ENCODE measurements at places on chromosomes 11 and 22.

DNA sequence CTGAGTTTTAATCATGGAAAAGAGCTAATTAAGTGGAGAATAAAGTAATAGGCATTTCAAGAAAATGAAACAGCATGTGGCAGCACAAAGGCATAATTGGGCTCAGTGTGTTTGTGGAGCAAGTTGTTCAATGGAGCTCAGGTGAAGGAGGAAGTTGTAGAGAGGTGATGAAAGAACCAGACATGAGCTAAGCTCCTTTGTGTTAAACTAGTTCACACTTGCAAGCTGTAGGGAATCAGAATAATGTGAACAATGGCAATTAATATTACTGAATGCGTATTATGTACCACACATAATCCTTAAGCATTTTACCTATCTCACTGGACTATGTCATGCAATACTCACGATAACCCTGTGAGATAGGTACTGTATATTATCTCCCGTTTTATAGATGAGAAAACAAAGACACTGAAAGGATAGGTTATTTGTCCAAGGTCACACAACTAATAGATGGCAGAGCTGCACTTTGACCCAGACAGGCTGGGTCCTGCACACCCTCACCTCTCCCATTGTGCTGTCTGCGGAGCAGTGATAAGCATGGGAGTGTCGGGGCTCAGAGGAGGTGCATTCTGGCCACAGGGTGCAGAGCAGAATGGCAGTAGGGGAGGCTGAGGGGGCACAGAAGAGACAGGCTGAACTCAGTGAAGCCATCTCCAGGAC is 8.9 kb downstream of the OLFML1 start:
- no peak for DNase-seq

GRCh38 chr11:45833761-45834160 is 13.5 kb upstream of the CRY2 start:
- DNase-seq: no peak

DNA sequence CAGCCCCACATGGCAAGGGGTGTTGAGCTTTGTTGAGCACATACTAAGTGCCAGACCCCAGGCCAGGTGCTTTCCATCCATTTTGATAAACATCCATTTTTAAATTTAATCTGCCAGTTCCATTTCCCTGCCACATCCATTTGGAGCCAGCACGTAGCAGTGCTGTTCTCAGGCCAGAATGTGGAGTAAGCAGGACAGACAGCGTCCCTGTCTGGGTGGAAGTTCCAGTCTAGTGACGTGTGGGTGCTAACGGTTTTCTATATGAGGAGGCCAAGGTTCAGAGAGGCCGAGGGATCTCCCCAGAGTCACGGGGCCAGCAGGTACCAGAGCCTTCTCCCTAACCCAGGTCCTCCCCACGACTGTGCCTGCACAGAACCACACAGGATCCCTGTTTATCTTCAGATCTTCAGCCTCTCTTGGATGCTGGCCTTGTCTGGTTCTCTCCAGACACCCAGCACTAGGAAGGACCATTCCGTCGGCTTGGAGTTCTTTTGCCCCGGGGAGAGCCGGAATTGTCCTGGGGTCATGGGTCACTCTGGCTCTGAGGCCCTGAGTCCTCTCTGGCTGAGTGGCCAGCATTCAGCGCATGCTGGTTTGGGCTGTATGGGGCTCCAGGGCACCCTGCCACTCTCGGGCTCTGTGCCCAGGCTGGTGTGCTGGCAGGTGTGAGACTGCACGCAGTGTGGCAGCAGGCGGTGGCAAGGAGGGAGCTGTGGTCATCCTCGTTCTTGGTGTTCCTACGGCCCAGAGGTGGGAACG is 63.6 kb upstream of the PPARA start:
- no peak for DNase-seq

GRCh38 chr11:78429660-78430059 is 12.0 kb upstream of the GAB2 start:
- no peak for DNase-seq

GRCh38 chr22:42269432-42270175 is 849 bp downstream of the TCF20 start:
- DNase-seq: peak; percentile 87

GRCh38 chr22:29208879-29209623 is 3.4 kb downstream of the EMID1 start:
- DNase-seq: no peak

GRCh38 chr22:49763138-49763537 is 64.5 kb downstream of the BRD1 start:
- peak; percentile 48 for DNase-seq

GRCh38 chr22:29117799-29118477 is 45.1 kb downstream of the KREMEN1 start:
- DNase-seq: no peak

GRCh38 chr11:71255800-71256479 is 3.6 kb upstream of the SHANK2 start:
- DNase-seq: no peak

DNA sequence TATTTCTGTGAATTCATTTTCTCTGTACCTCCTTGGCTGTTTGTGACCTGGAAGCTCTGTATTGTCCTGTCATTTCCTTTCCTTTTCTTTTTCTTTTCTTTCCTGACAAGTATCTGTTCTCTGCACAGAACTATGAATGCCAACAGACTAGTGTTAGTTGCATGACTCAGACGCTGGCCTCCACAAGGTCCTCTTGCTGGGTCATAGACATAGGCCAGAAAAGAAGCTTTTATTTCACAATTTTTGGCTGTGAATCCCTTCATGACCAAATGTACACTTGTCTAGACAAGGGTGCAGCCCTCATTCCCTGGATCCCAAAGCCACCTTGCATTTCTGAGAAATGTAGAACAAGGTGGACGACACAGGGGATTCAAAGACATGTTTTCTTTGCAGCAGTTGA is 104.1 kb upstream of the MTNR1B start:
- DNase-seq: no peak

GRCh38 chr11:120773501-120774031 is 250.3 kb upstream of the TBCEL start:
- DNase-seq: no peak

GRCh38 chr22:49715450-49715849 is 112.2 kb downstream of the BRD1 start:
- DNase-seq: no peak

DNA sequence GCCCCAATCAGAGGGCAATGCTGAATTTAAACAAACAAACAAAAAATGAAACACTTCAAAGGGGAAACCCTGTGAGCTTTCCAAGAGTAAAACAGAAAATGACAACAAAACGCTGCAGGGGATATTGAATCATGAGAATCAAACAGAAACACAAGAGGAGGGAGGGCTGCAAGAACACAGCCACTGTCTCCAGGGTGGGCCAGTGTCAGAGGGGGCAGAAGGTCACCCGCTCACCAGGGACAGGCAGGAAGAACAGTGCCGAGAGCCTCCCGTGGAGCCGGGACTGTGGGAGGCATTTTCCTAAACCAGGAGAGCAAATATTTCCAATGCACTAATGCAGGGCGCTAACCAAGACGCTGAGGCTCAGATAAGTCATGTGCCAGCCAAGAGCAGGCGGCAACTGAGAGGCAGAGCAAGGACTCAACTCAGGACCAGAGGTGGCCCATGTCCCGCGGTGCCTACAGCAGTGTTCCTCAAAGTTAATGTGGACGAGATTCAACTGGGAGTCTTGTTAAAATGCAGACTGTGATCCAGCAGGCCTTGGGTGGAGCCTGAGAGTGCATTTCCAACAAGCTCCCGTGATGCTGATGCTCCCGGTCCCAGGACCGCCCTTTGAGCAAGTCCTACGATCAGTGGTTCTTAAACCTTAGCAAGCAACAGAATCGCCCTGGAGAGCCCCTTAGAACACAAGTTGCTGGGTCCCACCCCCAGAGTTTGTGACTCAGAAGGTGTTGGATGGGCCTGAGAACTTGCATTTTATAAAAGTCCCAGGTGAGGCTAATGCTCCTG is 197.2 kb downstream of the TENM4 start:
- no peak for DNase-seq

GRCh38 chr22:45475851-45476514 is 26.7 kb upstream of the FBLN1 start:
- DNase-seq: no peak

- DNase-seq: no peak
These were observed 200.9 kb downstream of the AASDHPPT start for GRCh38 chr11:106278391-106278790.

- DNase-seq: no peak
These were observed 22.6 kb downstream of the PTPN5 start for GRCh38 chr11:18768978-18769377.

DNA sequence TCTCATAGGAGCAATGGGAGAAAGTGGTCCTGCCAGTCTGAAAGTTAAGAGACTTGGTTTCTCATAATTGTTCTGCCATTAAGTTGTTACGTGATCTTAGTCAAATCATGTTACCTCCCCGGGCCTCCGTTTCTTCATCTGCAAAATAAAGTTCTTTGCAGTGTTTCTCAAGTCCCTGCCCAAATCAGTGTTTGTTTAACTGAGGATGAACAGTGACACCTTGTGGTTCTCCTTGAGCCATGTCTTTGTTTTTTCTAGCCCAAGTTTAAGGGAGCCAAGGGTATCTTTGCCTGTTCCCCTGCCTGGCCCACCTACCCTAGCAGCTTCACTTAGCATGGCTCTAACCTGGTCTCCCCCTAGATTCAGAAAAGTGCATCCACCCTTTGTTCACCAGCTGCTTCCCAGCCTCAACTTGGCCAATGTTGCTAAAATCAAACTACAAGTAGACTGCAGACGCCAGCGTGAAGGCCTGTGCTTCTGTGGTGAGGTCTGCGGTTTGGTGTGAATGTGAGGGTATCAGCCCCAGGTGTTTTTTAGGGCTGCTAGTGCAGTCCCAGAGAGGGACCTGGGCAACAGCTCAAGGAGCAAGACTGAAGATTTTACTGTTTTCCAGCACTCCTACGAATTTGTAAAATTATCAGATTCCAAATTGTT is 35.5 kb downstream of the FZD4 start:
- DNase-seq: no peak

DNA sequence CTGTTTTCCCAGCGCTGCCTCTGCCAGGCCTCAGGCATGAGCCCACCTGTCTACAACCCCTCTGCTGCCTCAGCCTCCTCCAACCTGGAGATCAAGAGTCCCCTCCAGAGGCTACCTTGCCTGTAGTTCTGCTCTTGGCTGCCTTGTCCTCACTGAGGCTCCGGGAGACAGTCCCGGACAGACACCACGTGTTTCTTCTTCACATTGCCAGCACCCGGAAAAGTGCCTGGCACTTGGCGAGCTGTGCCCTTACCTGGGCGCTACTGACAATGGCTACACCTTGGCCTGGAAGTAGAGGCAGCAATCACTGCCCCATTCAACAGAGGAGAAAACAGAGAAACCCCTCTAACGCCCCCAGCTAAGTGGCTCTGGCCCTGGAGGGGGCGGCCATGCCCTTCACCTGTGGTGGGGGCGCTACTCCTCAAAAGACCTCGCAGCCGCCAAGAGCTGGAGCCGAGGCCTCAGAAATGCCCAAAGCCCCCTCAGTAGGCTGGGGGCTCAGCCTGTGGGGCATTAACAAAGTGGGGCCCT is 3.0 kb upstream of the NAP1L4 start:
- DNase-seq: peak; percentile 53

GRCh38 chr11:102572554-102573220 is 42.1 kb upstream of the MMP7 start:
- DNase-seq: no peak

DNA sequence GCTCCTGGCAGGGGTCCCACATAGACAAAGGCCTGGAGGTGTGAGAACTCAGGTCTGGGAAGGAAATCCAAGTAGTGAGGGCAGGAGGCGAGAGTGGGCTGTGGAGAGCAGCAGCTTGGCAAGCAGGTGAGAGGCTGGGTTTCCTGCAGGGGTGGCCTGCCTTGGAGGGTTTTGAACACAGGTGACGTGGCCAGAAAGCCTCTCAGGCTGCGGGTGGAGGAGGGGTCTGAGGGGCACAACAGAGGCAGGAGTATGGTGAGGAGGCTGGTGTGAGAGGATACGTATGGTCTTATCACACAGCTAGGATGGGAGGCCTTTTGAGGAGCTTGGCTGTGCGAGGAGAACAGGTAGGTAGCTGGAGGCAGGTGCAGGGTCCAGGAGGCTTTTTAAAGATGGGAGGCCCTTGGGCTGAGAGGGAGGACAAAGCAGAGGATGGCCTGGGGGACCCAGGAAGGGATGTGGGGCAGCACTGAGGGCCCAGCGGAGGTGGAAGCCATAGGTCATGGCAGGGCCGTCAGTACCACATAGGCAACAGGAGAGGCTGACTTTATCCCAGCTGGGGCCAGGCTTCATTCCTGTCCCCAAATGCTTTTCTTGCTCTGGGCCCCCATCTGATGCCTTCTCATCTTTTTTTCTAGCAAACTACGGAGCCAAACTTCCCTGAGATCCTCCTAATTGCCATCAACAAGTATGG is 84.4 kb downstream of the MYO7A start:
- no peak for DNase-seq

DNA sequence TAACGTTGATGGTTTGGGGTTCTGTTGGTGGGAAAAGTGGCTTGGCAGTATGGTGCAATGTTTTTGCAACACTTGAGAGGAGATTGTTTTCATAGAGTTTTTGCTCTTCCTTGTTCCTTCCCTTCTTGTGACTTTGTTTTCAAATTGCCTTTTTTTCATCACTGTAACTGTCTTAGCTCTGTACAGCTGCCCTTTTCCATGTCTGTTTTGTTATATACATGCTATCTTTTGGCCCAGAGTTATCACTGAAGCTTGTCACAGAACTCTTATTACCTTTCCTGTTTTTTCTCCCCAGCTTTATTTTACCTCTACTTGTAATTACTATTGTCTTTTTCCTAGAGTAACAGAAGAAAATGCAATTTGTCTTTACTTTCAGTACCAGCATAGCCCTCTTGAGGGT is 154.1 kb downstream of the DDX10 start:
- no peak for DNase-seq

GRCh38 chr22:35582861-35583670 is 34.1 kb downstream of the MB start:
- DNase-seq: peak; percentile 82

GRCh38 chr22:37420686-37421467 is 6.4 kb downstream of the ELFN2 start:
- DNase-seq: no peak

DNA sequence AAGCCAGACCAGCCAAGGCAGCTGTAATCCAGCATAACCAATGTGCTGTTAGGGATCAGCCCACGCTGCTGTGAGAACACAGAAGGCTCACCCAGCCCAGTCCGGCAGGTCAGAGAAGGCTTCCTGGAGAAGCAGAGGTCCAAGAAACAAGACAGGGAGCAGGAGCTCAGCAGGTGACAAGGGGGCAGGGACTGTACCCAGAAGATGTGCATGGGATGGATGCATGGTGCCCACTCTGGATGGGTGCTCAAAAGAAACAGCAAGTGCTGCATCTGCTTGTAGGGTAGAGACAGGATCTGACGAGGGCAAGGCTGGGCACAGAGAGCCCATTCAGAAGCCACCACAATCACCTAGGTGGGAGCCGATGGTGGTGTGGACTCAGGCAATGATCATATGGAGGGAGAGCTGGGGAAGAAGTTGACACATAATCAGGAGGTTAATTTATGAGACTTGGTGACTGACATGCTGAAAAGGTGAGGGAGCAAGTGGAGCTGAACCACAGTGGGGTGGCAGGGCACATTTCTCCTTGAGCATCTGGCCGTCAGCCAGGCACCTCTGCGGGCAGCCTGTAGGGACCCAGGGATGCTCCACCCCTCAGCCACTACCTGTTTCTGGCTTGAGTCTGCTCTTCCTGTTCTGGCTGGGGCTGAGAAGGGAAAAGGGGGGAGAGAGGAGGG is 102.3 kb upstream of the DRD2 start:
- DNase-seq: no peak

GRCh38 chr22:19889951-19890350 is 35.3 kb upstream of the GNB1L start:
- peak; percentile 75 for DNase-seq

GRCh38 chr11:76088511-76088910 is 117.8 kb downstream of the WNT11 start:
- no peak for DNase-seq

All from activated CD8-positive, alpha-beta memory T cell treated with anti-CD3 and anti-CD28 coated beads for 24 hours (primary cell).